ENCODE measurements at places on chromosomes 1 and 21. TPM values are rescaled to one million over a fixed set of nuclear protein-coding genes. Genes with fewer than 3 reads are reported as not detected.

Gene ITLN2
- 7.8 TPM for total RNA-seq

Gene PDE4B
- 4.5 TPM for total RNA-seq

Gene REN
- total RNA-seq: not detected

Gene COL11A1
- 15.4 TPM for total RNA-seq

Gene CHTOP
- total RNA-seq: 104 TPM

Gene IL23R
- total RNA-seq: not detected

Gene AMY1B
- total RNA-seq: not detected

Gene CFHR1
- total RNA-seq: 0.16 TPM

Gene KRTAP19-3
- total RNA-seq: not detected

Gene TAS1R1
- total RNA-seq: not detected

Gene CLCA4
- not detected for total RNA-seq

Gene PDC
- total RNA-seq: not detected

Gene AJAP1
- total RNA-seq: 1.5 TPM

Gene DPYD
- total RNA-seq: 0.37 TPM

Gene ELAPOR1
- total RNA-seq: 1.1 TPM

Gene FCRL6
- total RNA-seq: not detected

Gene CPLANE2
- total RNA-seq: 4.9 TPM

Gene CENPF
- total RNA-seq: 166 TPM

All from WTC11 (cell line).